Colonic mucosa (tissue), 4 donors: ENCODE measurements at places on chromosomes 7 and 10.

- DNase-seq, result no peak
These were observed 16.3 kb upstream of the CYREN start for GRCh38 chr7:135186841-135187253.

DNA sequence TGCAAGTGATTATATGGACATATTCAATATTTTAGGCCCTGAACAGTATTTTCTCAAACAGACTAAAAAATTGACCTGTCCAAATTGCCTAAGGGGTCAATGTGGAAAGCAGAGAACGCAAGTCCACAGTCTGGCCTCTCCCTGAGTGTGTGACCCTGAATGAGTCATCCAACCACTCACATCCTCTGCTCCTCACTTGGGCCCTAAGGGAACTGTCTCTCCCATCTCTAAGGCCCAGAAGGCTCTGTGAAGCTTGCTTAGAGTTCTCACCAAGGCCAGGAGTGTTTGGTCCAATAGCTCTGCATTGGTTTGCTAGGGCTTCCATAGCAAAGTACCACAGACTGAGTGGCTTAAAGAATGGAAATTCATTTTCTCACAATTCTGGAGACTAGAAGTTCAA lies 155.1 kb downstream of the LSM5 start:
- DNase-seq, result no peak

DNA sequence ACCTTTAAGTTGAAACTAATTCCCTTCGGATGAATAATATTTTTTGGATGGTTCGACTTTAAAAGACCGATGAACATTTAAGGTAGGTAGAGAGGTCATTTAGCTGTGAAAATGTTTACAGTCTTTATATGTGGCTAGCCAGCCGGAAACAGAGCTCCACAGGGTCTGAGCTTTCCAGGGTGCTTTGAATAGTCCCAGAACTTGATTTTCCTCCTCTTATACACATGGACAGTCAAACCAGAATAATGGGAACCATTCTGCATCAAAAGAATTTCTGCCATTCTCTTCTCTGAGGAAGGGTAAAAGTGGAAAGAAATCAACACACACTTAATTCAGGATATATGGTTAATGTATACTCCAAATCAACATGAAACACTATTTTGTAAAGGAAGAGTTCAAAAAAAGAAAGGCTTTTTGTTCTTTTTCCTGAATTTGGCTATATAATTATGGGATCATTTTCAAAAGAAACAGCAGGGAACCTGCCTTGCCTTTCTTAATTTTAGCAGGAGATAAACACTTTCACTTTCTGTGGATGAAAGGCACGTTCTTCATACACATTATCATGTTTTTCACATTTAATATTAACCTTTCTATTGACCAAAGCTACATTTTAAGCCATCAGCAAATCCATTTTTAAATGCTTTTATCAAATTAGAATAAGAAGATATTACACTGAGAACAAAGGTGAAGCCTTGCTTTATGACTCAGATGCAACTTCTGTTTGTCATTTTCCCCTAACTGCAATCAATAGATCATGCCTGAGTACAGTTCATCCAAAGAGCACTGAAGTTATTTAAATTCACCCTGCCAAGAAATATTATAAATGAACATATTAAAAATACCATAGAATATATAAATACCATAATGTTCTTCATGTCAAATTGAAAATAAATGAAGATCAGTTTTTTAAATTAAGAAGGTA lies 307.3 kb downstream of the THSD7A start:
- no peak for DNase-seq

GRCh38 chr7:98107313-98107721 lies 655 bp downstream of the LMTK2 start:
- no peak for DNase-seq

DNA sequence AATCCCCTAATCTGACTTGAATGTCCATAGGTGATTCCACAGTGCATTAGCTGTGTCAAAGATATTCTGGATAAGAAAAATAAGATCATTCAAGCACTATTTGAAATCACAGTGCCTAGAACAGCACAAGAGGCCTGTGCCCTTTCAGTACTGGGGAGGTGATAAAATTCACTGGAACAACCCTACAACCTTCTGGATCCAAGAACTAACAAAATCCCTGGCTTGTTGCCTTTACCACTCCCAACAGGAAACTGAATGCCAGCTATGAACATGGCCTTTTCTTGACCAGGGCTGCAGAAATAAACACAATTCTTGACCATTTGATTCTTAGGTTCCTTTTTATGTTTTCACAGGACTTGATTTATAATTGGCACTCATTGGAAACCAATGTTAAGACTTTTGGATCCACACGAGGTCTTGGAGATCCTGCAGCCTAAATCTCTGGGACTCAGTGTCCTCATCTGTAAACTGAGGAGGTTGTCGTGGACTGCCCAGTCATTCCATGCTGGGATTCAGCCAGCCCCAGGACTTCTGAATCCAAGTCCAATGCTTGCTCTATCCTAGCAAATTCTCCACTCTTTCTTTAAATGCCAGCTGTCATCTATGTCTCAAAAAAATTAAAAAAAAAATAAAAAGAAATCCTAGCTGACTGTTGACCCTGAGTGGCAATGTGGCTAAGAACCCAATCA lies 624.7 kb downstream of the KCNMA1 start:
- DNase-seq, result no peak

DNA sequence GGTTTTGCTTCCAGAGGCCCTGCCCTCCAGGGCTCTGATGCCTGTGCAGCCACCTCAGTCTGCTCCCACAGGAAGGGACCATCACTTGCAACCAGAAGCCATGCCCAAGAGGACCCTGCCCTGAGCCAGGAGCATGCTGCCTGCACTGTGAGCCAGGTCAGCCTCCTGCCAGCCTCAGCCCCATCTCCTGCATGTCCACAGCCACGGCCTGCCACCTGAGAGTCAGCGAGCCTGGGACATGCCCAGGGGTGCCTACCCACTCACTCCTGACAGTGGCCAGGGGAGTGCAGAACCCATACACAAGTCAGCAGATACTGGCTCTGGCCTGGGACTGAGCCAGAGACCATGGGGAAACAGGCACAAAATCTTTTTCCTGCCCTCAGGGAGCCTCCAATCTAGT lies 6.6 kb upstream of the KCP start:
- no peak for DNase-seq

GRCh38 chr7:90178679-90179278 lies 24.5 kb downstream of the STEAP1 start:
- DNase-seq, result no peak

- DNase-seq, result no peak
These were observed 229.9 kb downstream of the ADARB2 start for GRCh38 chr10:1507436-1507835.

GRCh38 chr10:87594864-87595263 lies 64.8 kb upstream of the PAPSS2 start:
- DNase-seq, result no peak
